Temporal lobe (tissue), 4 donors: ENCODE measurements at places on chromosomes 2 and 18. TPM values are rescaled to one million over a fixed set of nuclear protein-coding genes. Genes with fewer than 3 reads are reported as not detected.

Gene CCDC102B
- 12.5 TPM for total RNA-seq

Gene MYL12A
- total RNA-seq: 34.2 TPM

Gene SERPINB7
- total RNA-seq: not detected

Gene NEB
- 1.7 TPM for total RNA-seq

Gene ZNF521
- total RNA-seq: 12.5 TPM

Gene ADRA2B
- not detected for total RNA-seq

Gene ZAP70
- 0.49 TPM for total RNA-seq

Gene C1GALT1C1L
- total RNA-seq: not detected

Gene ARMC9
- 10.1 TPM for total RNA-seq
